ENCODE measurements at places on chromosomes 11 and 22. TPM values are rescaled to one million over a fixed set of nuclear protein-coding genes. Genes with fewer than 3 reads are reported as not detected.

SLC7A4 gene
- not detected for total RNA-seq

SEC14L3 gene
- not detected for total RNA-seq

DNA sequence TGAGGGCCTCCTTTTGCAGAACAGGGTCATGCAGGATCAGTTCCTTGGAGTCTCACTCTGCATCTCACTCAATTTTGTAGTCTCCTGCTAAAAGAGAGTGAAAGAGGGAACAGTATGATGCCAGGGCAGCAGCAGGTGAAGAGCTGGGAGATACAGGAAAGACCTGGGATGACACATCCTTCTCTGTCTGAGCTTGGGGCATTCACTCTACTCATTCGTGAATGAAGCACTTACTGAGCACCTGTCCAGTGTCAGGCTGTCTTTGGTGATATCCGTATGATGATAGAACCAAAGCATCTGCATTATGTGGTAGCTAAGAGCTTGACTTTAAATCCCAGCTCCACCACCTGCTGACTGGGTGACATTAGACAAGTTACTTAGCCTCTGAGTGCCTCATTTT is 14.4 kb downstream of the SREBF2 start:
- no peak for DNase-seq

DNA sequence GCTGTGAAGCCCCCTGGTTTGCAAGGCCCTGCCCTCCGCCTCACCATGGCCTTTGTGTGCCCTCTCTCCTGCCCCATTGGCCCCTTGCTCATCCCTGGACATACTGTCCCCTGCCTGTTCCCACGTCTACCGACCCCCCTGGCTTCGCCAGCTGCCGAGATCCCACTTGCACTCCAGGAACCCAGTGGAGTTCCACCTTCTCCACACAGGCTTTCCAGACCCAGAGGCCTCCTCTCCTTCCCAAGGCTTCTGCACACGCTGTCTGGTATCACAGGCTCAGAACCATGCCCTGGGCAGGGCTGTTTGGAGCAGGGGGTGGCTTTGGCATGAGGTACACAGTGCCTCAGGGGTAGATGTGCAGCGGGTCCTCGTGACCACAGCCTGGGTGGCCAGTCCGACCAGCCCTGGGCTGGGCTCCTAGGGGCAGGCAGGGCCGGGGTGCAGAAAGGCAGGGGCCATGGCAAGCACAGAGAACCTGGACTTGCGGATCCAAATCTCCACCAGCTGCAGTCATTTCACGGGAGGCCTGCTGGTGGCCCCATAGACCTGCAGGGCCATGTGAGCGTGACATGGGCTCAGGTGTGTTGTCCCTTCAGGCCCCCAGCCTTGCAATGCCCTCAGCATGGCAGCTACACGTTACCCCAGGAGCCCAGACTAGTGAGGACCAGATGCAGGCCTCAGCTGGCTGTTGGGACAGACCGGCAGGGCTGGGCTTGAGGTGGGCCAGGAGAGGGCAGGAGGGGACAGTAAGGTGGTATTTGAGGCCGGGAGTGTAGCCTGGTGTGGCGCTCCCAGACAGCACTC is 9.5 kb downstream of the GRK2 start:
- DNase-seq: no peak

GRCh38 chr11:19919050-19919561 is 206.5 kb downstream of the NAV2 start:
- DNase-seq: peak; percentile 82

DNA sequence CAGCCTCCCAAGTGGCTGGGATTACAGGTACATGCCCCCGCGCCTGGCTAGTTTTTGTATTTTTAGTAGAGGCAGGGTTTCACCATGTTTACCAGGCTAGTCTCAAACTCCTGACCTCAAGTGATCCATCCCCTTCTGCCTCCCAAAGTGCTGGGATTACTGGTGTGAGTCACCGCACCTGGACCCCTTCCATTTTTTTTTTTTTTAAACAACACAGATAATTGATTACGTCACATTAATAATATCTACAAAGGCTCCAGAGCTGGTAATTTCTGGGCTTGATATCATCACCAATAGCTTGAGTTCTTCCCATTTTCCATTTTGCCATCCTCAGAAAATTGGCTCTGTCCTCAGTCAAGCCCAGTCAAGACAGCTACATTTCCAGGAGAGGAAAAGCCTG is 7.2 kb downstream of the TTLL1 start:
- DNase-seq: no peak

Data from Panc1 (cell line).